DND-41 (cell line): ENCODE measurements at places on chromosomes 16 and 17.

GRCh38 chr16:83147244-83147643 lies 520.5 kb downstream of the CDH13 start:
- no peak for DNase-seq

GRCh38 chr16:33877-34647 lies 19.3 kb downstream of the POLR3K start:
- no peak for DNase-seq

DNA sequence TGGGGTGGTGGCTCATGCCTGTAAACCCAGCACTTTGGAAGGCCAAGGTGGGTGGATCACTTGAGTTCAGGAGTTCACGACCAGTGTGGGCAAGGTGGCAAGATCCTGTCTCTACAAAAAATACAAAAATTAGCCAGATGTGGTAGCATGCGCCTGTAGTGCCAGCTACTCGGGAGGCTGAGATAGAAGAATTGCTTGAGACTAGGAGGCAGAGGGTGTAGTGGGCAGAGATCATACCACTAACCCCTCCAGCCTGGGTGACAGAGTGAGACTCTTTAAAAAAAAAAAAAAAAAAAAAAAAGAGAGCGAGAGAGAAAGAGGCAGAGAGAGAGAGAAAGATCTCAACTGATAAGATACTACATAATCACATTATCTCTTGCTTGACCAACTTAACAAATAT lies 45.9 kb downstream of the KANSL1 start:
- no peak for DNase-seq

DNA sequence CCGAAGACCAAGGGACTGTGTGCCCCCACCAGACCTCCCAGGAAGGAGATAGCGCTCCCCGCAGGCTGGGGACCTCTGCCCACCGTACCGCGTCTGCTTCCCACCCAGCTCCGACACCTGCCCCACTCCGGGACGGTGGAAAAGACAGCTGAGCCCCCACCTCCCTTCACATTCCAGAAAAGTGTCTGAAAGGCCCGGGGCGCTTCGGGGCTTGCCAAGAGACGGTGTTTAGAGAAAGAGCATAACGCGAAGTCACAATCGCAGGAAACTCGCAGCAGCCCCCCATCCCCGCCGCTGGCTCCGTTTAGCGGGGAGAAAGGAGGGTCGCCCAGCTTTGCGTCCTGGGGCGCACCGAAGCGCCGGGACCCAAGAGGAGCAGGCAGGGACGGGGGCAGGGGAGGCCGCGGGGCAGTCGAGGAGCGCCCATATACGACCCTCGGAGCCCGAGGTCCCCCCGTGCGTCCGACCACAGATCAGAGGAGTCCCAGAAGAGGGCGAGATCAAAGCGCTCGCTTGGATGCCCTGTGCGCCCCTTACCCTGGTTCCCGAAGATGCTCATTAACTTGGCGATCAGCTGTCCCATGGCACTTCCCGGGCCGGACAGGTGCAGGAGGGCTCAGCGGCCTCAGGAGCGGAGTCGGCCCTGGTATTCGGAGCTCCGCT lies 652 bp downstream of the ARL5C start:
- no peak for DNase-seq

GRCh38 chr17:22435231-22435974 lies 743.1 kb downstream of the KCNJ18 start:
- DNase-seq, result no peak

DNA sequence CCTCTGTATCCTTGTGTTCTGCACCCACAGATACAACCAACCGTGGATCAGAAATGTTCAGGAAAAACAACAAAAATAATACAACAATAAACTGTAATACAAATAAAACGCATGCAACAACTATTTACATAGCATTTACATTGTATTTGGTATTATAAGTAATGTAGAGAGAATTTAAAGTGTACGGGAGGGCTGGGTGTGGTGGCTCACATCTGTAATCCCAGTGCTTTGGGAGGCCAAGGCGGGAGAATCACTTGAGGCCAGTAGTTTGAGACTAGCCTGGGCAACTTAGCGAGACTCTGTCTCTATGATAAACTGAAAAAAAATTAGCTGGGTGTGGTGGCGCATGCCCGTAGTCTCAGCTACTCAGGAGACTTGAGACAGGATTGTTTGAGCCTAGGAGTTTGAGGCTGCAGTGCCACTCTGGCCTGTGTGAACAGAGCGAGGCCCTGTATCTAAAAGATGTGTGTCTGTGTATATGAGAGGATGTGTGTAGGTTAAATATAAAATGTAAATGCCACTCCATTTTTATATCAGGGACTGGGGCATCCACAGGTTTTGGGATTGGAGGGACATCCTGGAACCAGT lies 13.3 kb downstream of the SEC14L1 start:
- no peak for DNase-seq

DNA sequence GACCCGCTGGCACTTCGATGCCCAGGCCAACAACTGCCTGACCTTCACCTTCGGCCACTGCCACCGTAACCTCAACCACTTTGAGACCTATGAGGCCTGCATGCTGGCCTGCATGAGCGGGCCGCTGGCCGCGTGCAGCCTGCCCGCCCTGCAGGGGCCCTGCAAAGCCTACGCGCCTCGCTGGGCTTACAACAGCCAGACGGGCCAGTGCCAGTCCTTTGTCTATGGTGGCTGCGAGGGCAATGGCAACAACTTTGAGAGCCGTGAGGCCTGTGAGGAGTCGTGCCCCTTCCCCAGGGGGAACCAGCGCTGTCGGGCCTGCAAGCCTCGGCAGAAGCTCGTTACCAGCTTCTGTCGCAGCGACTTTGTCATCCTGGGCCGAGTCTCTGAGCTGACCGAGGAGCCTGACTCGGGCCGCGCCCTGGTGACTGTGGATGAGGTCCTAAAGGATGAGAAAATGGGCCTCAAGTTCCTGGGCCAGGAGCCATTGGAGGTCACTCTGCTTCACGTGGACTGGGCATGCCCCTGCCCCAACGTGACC lies 5.0 kb downstream of the WFIKKN2 start:
- DNase-seq, result no peak

DNA sequence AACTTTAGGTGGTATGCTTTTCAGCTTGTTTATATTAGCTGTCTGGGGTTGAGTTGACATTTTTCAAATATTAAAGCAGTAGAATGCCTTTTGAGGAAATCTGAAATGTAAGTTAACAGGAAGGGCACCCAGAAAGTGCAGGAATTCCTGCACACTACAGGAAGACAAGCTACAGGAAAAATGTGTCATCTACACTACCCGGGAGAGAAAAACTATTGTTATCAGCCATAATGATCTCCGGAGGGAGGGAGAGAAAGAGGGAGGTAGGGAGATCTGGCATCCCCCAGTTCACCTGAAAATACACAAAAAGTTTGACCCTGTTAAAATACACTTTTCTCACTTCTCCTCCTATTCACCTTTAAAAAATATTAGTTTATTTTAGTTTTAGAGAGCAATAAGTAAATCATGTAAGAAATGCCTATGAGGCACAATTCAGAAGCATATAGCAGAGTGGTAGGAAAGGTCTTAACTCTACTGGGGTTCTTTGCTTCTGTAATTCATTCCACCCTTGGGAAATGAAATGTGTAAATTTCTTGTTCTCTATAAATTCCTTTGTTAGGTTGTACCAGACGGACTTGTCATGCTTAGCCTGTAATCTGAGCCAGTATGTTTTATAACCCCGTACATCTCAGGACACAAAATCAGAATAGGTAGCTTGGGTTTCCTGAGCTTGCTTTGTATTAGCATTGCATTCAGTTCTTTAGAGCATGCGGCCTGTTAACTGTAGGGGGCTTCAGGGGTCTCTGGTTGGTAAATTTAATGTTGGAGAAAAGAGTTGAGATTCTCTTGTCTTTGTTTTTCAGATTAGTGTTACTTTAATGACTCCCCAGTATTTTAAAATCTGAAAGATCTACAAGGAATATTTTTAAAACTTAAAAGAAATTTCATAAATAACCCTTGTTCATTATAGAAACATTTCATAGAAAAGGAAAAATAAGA lies 3.3 kb downstream of the MAP2K6 start:
- no peak for DNase-seq
